ENCODE measurements at places on chromosomes 3 and 15.

DNA sequence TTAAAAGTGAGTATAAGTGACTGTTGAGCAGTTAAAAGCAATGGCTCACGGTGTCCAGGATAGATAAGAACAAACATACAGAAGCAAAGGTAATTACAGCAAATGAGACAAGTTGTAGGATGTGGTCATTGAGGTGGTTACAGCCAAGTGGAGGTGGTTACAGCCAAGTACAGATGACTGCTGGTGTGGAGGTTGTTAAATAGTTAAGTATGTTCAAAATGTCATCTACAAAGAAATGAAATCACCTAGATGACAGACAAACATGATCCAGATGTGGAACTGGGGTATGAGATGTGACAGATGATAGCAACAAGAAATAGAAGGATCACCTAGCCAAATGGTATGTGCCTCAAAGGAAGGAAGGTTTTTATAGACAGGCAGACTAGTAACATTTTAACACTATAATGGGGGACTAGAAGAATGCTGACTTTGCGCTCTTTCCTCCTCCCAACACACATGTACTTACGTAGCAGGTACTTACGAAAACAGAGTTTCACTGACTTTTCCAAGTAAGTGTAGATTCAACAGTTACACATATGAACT is 6.8 kb upstream of the ANKRD28 start:
- no peak for DNase-seq

DNA sequence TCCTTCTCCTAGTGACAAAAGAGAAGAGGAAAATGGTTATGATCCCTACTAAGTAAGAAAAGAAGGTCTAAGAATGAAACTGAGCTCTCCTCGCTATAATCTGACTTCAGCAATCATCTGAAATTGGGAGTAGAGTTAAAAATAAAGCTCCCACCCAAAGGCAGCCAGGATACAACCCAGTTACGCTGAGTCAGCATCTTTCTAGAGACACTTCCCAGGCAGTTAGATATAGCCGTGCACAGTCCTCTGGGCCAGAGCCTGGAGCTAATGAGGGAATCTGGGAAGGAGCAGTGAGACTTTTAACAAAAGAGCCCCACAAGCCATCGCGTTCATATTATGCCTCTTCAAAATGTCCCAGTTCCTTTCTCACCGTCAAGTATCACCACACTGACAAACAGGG is 39.1 kb upstream of the SETMAR start:
- no peak for DNase-seq

DNA sequence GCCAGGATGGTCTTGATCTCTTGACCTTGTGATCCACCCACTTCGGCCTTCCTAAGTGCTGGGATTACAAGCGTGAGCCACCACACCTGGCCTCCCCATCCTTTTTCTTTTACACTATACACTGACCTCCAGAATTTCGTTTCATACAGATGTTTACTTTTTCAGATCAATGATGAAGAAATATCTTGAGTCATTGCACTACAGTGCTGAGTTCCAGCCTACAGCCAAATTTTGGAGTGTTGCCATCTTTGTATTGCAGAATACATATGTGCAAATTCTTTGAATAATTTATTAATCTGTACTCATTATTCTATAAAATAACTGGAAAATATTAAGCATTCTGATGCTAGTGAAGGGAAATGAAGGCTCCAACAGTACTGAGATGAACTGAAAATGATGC is 12.5 kb downstream of the ZPLD1 start:
- DNase-seq, result no peak

DNA sequence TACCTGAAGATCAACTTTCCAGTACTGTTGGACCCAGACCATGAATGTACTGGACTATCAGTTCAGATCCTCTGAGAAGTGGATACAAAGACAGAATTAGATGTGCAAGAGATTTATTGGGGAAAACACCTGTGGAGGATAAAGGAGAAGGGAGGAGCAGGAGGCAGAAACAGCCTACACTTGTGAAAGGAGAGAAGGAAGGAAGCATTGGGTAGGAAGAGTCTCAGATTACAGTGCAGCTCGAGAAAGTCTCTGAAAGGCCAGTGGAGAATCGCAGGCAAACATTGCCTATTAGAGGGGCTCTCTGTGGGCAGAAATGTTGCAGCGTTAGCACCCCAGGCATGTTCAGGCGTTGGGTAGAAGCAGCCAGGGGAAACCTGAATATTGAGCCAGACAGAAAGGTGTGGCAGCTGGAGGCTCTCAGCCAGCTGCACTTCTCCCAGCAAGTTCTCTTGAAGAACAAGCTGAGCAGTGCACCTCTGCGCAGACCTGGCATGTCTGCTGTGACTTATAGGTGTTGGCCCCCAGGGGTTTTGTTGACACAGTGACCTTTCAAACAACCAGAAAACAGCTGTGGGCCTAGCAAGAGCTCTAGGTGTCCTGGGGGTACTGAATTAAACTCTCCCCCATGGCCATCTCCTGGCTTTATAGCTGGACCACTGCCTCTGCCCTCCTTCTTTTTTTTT is 7.0 kb downstream of the CHST14 start:
- DNase-seq, result no peak
